ENCODE measurements at places on chromosomes 11 and 22.

GRCh38 chr11:102396708-102397563 lies 49.9 kb downstream of the BIRC2 start:
- no peak for DNase-seq

GRCh38 chr11:80782135-80782885 lies 1341.5 kb upstream of the TENM4 start:
- no peak for DNase-seq

DNA sequence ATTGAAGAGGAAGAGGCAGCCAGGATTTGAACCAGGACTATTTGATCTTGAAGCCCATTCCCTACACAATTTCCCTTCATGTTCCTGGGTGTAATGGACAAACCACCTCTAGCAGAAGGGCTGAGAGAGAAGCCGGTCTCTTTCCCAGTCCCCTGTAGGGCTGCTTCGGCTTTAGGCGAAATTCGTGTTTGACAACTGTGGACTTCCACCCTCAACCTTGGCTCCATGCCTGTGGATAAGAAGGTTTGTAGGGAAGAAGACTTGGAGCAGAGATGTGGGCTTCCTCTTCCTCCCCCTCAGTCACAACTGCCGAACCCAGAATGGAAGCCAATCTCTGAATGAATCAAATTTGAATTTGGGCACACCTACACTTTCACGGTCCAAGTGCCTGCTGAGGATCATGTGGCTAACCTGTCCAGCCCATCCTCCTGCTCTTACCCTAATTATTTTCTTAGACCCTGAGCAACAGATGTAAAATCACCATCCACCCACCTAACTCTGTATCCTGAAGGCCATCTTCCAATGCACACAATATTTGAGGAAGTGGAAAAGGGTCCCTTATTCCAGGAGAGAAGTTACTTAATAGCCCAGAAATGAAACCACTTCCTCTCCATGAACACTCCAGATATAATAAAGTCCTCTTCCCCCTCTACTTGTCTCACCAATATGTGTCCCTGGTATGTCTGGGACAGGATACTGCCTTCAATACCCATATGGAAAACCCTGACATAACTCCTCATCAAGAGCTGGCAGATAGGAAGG lies 10.1 kb upstream of the SCN2B start:
- DNase-seq = no peak

DNA sequence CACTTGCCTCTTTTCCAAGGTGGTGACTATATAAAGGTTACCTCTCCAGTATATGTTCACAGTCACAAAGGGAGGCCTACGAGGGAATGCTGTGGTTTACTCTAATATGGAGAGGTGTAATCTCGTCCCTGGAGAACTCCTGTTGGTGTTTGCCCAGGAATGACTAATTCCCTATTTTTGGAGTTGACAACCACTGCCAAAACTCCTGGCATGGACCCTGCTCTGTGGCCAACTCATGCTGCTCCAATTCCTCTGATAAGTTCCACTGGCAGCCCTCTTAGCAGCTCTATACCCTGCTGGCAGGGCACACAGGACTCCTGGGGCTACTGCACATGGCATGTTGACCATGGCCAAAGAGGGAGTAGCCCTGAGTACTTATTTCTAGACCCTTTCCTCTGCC lies 418.7 kb upstream of the ANO5 start:
- DNase-seq = no peak

- no peak for DNase-seq
Measured at GRCh38 chr11:111334532-111335502, 36.5 kb downstream of the POU2AF3 start.

DNA sequence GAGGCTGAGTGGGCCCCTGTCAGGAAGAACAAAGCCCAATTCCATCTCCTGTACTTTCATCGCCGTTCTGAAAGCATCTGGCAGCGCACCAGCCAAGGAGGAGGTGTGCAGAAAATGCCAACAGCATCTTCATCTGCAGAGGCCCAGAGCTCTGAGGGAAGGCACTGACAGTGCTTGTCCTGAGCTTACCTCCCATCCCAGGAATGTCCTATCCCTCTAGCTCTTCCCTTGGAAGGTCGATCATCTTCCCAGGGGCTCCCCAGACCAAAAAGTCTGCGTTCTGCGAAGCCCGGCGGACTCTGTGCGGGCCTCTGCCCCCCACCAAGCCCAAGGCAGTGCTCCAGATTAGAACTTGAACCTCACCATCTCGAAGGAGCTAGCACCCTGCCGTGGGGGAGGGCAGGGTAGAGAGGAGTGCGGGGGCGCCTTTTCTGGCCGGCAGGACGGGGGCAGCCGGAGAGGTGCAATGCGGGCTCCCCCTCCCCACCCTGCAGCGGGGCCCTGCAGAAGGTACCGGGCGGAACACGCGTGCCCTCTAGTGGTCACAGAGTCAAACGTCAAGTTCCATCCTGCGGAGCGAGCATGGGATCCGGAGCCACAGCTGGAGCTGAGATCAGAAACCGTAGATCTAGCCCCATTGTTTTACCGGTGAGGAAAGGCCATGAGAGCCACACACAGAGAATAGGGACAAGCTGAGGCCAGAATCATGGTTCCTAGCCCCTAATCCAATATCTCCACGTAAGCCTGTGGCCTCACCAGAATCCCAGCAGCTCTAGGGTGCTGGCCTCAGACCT lies 5.0 kb downstream of the SCN2B start:
- DNase-seq = peak; percentile 64

DNA sequence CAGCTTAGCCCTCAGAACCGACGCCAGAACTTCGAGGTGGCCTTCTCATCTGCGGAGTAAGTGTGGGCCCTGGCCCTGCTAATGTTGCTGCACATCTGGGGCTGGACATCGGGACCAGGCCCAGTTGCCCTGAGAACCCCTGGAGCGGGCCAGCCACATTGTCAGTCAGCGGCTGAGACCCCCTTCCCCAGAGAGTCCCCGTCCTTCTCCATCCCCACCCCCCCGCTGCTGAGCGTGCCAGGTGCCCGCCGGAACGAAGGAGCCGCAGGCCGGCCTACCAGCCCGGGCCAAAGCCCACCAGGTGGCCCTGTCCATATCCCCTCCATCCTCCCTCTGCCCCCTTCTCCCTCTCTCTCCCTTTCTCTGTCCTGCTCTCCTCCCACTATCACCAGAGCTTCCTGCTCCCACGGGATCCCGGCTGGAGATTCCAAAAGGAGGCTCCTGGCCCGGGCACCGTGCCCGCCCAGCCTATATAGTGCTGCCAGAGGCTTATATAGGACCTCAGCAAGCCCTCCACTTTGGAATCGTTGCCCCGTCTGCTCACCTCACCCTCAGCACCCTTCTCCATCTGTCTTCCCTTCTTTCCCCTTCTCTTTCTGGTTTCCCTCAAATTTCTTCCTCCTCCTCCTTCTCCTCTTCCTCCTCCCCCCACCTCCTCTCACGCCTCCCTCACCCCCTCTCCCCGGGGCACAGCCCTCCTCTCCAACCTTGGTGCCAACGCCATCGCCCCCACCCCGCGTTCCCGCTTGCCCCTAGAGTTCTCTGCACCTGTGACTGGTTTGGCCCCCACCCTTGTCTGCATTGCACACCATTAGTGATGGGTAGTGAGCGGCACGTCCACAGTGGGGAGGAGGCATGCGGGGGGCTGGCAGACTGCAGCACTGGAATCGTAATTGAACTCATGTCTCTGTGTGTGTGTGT lies 7.3 kb downstream of the SELENOM start:
- DNase-seq = no peak

GRCh38 chr11:85698195-85698594 lies 12.2 kb upstream of the CCDC89 start:
- DNase-seq = peak; percentile 8

- peak; percentile 54 for DNase-seq
Measured at GRCh38 chr22:25054943-25055511, 102.5 kb downstream of the KIAA1671 start.

GRCh38 chr11:87359401-87359800 lies 321.7 kb downstream of the TMEM135 start:
- no peak for DNase-seq

DNA sequence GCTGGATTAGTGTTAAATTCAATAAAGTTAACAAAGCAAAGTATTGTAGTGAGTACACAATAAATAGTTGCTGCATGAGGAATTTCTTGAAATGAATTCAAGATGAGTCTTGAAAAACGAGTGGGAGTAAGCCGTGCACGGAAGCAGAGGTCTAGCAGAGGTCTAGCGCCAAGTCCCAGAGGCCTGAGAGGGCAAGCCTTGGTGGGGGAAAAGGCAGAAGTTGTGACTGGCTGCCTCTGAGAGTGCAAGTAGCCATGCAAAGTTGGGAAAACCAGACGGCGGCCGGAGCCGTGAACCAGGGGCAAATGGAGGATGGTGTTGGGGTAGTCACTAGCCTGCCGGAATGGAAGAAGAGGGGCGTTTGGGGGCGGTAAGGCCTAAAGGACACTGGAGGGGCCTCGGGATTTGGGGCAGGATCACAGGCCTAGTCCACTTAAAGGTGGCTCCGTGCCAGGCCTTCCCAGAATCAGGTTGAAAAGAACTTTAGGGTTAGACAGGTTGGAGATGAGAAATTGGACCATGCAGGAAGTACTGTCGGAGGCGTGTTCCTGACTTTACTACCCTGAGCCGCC lies 379 bp upstream of the SLC3A2 start:
- DNase-seq = peak; percentile 57

- DNase-seq = peak; percentile 96
Measured at GRCh38 chr11:130407978-130408377, 20.4 kb downstream of the ADAMTS8 start.

GRCh38 chr11:59556917-59557348 lies 45.6 kb downstream of the OR4D9 start:
- peak; percentile 48 for DNase-seq

DNA sequence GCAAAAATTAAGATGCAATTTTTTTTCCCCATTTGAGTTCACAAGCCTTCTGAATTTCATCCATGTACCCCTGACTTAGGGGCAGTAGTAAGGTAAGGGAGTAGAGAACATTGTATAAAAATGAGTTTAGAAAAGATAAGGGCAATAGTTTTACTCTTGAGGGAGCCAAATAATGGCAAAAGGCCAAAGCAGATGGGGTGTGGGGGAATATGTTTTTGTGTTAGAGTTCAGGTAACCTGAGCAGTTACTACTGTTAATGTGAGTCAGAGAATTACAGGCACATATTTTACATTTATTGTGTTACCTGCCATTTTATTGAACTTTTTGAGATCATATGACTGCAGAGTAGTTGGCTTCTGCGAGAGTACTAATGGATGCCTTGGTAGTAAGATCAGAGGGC lies 3.1 kb downstream of the EED start:
- DNase-seq = peak; percentile 34

- DNase-seq = peak; percentile 42
Measured at GRCh38 chr22:36144886-36145541, 15.5 kb downstream of the APOL3 start.

- DNase-seq = no peak
Measured at GRCh38 chr22:28052825-28053269, 133.8 kb upstream of the PITPNB start.

DNA sequence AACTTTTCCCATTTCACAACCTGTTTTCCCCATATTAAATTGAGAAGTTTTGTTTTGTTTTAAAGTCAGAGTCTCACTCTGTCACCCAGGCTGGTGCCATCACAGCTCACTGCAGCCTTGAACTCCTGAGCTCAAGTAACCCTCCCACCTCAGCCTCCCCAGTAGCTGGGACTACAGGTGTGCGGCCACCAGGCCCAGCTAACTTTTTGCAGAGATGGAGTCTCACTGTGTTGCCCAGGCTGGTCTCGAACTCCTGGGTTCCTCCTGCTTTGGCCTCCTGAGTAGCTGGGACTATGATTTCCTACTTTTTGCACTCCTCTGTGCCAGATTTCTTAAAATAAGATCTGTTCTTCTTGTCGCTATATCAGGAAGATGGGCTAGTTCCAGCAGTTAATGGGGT lies 44.9 kb downstream of the GNB1L start:
- DNase-seq = no peak

DNA sequence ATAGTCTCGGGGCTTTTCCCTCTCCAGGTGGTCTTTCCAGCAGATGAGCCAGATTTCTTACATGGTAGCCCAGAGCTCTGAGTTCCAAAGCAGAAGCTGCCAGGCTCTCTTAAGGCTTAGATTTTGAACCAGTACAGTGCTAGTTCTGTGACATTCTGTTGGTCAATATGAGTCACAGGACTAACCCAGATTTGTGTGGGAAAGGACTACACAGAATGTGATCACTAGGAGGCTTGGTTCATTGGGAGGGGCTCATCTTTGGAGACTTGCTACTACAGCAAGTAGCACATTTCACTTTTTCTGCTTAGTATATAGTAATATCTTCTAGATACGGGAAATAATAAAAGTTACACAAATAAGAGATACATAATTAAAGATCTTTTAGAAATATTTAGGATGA lies 24.1 kb downstream of the RNF214 start:
- DNase-seq = peak; percentile 71

DNA sequence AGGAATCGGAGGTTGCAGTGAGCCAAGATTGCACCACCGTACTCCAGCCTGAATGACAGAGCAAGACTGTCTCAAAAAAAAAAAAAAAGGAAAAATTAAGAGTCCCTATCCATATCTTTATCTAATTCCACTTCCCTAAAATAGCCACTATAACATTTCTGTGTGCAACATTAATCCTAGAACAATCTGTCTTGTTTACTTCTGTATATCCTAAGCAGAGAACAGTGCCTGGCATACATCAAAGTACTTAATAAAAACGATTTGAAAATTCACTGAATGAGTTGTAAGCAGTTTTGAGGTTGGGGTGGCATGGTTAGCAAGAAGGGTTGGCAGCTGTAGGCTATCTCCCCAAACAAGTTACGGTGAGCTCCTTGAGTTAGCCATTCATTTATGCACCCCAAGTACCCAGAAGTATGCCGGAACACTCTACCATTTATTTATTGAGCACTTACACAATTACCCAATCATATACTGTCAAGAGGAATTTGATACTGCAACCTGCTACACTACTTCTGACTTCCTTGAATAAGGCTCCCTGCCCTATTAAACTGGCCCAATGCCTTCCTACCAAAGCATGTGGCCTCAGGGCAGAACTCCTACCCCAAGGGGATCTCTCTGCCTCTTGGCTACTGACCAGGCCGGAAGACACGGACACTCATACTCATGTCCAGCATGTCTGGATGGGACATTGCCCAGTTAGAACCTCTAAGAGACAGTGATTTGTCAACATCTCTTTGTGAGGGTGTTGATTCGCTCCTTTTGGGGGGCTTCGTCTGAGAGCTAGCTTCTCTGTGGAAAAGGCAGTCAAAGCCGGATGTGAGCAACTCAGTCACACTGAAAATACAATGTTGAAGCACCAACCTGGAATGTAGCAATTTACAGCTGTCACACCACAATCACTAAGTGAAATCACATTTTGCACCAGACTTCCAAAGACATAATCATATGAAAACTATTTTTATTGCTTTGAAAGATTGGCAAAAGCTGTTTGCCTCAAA lies 16.3 kb upstream of the TMEM41B start:
- DNase-seq = peak; percentile 41

- DNase-seq = no peak
Measured at GRCh38 chr11:25741886-25742285, 590.0 kb upstream of the ANO3 start.

DNA sequence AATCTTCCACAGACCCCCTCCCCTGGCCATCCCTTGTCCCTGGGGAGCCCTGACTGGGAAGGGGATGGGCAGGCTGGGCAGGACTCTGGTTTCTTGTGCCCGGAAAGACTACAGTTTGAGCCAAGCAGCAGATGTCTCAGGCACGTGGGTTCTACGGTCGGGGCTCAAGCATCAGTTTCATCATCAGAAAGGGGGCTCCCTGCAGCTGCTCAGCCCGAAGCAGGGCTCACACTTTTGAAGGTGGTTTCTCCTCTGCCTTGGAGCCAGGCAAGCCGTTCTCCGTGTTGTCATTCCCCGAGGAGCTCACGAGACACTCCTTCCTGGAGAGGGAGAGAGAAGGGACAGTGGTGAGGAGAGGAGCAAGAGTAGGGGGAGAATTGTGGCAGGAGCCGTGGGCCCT lies 15.8 kb downstream of the SCN4B start:
- DNase-seq = no peak

Measured in epithelial cell of esophagus (primary cell).